ENCODE measurements at places on chromosomes 1 and 21.

DNA sequence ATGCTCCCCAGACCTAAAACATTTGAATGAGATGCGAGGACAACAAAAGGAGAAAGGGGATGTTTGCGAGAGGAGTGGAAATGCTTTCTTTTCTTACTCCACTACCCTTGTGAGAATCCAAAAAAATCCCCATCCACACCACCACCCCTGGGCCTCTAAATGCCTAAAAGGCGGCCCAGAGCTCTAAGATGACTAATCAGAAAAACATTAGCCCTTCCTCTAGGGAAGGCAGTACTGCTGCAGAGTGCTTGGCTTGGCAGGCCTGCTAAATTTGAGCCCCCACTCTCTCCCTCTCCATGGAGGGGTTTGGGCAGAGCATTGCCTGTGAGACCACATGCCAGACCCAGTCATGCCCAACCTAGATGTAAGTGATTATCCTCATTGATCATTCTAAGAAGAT lies 347.9 kb downstream of the USH2A start:
- no peak for DNase-seq

GRCh38 chr1:116724765-116725375 lies 29.4 kb upstream of the CD2 start:
- DNase-seq: peak; percentile 85

- DNase-seq: no peak
Measured at GRCh38 chr1:211566431-211567025, 12.4 kb downstream of the SLC30A1 start.

GRCh38 chr1:153612755-153613331 lies at the start of gene S100A16:
Gene S100A16 (minus strand): TSS chr1:153613137. CDS start chr1:153608151, 4,986 bp downstream.
- peak; percentile 66 for DNase-seq

- peak; percentile 33 for DNase-seq
Measured at GRCh38 chr1:25766721-25767436, 33.1 kb upstream of the SELENON start.
